ENCODE measurements at places on chromosomes 1 and 21.

GRCh38 chr1:246875041-246876026 is 56.4 kb downstream of the AHCTF1 start:
- DNase-seq = no peak

DNA sequence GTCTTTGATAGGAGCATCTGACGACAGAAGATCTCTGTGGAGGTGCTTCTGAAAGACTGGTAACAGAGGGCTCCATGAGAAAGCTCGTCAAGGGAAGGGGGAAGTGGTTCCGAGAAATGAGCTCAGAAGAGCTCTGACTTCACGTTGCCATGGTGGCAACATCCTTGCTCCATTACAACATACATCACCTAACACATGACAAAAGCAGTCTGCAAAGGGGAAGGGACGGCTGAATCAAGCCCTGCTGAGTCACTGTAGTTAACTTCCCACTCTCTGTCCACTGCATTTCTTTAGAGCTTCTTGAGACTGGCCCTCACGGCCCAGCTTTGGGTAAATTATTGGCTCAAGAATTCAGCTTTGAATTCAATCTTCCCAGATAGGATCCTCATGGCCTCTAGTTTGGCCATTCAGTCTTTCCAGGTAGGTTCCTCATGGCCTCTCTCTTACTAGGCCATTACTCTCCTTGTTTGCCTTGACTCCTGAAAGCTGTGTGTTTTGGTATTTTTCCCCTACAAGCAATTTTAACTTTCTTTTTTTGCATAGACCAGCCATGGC is 88.0 kb upstream of the ZNF648 start:
- peak; percentile 10 for DNase-seq

DNA sequence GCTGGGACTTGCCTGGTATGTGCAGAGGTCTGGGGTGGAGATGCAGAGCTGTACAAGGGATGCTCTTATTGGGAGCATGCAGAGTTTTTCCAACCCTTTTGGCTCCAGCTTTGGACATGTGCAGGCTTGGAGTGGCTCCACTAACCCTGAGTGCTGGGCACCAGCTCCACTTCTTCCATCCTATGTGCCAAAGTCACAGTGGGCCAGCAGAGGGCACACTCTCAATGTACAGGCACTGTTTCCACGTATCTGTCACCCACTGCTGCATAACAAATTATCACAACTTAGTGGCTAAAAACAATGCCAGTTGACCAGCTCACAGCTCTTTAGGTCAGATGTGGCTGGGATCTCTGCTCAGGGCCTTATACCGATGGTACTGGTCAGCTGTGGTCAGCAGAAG is 631.8 kb downstream of the AJAP1 start:
- DNase-seq = peak; percentile 12

- no peak for DNase-seq
Measured at GRCh38 chr1:214550013-214550856, 1.2 kb downstream of the PTPN14 start.

GRCh38 chr1:160819186-160819585 is 23.2 kb downstream of the LY9 start:
- DNase-seq = no peak

GRCh38 chr21:42538479-42539275 is 25.0 kb downstream of the SLC37A1 start:
- no peak for DNase-seq

DNA sequence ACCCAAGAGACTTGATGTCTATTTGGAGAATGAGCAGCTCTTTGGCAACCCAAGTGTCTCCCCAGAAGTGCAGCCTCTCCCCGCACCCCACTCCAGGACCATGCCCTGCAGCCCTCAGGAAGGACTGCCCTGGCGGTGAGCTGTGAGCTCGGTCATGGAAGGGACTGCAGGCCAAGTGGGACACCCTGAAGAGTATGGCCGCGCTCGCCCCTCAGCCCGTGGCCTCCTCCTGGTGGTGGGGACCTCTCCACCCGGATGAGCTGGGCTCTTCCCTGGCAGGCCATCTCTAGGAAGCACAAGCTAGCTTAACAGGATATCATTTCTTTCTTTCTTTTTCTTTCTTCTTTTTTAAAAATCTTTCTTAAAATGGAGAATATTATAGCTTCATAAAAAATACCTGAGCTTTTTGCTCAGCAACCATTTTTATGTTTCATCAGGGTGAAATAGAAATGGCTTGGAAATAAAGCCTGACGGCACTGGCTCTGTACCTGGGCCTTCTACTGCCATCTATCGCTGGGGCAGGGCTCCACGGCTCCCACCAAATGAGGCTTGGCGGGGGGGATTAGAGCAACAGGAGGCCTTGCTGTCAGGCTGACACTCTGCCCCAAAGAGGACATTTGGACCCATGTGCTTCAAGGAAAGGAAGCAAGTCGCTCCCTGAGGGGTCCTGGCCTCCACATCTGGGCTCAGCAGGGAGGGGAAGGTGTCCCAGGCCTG is 296.2 kb upstream of the VAMP3 start:
- DNase-seq = no peak

- DNase-seq = no peak
Measured at GRCh38 chr1:52668711-52669110, 29.4 kb downstream of the COA7 start.

DNA sequence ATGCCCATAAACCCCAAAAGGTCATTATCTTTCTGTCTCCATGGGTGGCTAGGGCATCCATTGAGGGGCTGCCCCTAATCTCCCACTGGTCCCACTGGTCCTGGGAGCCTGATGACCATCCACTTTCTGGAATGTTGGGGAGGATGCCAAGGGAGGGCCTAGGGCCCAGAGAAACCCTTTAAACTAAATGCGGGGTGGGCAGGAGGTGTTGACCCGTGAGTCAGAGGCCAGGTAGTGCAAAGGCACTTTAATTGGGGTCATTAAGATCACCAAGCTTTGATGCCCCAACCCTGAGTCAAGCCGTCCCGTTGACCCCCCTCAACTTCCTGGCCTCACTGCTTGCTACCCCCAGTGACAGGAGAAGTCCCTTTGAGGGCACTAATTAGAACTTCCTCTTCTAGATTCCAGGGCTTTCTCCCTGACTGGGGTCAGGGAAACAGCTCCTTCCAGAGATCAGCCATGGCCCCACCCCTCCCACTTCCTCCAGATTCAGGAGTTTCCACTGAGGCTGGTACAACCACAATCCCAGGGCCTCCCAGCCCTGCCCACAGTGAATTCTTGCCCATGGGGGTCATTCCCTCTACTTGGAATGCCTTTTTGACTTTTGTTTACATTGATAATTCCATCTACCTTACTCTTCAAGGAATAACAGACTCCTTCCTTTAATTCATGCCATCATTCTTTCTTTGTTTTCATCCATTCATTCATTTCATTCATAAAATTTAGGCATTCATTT is 15.5 kb upstream of the SERINC2 start:
- no peak for DNase-seq

All from activated naive CD8-positive, alpha-beta T cell treated with anti-CD3 and anti-CD28 coated beads, Interleukin-2, amount 50 U/mL, for 24 hours (primary cell).